CD14-positive monocyte (primary cell): ENCODE measurements at places on chromosomes 6 and 20. TPM values are rescaled to one million over a fixed set of nuclear protein-coding genes. Genes with fewer than 3 reads are reported as not detected.

DNA sequence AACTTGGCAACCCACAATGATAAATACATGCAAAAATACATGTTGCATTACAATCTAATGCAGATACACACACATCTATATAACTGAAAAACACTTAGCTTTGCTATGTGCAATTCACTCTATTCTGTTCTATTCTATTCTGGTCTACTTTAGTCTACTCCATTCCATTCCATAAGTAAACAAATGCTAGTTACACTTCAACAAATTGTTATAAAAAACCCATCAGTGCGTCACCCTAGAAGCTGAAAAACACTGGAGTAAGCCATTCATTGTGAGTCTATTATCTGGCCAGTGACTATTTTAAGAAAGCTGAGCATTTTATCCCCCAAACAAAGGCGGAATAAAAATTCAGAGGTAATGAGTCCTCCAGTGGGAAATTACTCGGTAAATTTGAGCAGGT is 315.7 kb upstream of the EPHA7 start:
- DNase-seq, result no peak

- no peak for DNase-seq
These were observed 208.2 kb upstream of the ZNF217 start for GRCh38 chr20:53801609-53802370.

DNA sequence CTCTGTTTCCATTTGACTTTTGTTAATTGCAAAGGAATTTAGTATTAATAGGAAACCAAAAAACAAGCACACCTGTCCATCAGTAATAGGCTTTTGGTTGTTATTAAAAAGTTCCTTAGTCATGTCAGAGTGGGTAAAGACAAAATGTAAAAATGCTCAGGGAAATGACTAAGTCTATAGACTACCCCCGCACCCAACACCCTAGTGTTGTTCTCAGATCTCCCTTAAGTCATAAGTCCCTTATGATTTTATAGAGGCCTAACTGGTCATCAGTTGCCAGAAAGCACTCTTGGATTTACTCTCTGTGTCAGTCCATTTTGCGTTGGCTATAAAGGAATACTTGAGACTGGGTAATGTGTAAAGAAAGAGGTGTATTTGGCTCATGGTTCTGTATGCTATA is 52.8 kb downstream of the MAP3K4 start:
- no peak for DNase-seq

GRCh38 chr6:81608776-81609175 is 143.7 kb downstream of the TENT5A start:
- no peak for DNase-seq

COL19A1 gene
- polyA plus RNA-seq, result not detected in 2 replicates

GRCh38 chr6:168717491-168717890 is 276.5 kb downstream of the SMOC2 start:
- no peak for DNase-seq

POFUT1 gene
- 11.8 TPM for polyA plus RNA-seq

DNA sequence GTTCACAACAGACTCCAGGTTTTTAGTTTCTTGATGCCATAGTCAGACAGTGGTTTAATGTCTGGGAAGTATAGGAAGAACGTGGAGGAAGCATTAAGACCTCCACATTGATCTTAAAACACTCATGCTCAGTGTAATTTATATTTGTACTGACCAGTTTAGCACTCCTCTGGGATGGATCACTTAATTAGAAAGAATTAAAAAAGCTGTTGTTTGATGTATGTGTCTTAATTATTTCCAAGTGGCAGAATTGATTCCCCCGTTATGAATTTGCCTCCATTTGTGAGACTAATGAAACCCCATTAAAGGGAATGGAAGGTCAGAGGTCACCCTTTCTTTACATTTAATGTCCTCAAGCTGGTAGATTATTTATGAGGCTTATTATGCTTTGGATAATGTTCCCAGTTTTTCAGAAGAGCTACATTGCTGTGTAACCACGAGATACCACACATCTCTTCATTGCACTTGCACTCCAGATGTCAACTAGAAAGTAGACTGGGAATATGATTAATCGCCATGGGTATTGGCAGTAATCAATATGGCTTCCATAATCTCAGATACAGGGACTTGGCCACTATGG is 270.0 kb upstream of the JAG1 start:
- DNase-seq, result no peak

GRCh38 chr20:10856237-10857015 is 182.6 kb upstream of the JAG1 start:
- no peak for DNase-seq

TRMT6 gene
- polyA plus RNA-seq, result 9.3 TPM
